ENCODE measurements at places on chromosomes 6 and 20.

- DNase-seq: no peak
These were observed 54.9 kb upstream of the OLIG3 start for GRCh38 chr6:137549106-137549505.

- no peak for DNase-seq
These were observed 60.0 kb downstream of the PRL start for GRCh38 chr6:22236626-22237414.

DNA sequence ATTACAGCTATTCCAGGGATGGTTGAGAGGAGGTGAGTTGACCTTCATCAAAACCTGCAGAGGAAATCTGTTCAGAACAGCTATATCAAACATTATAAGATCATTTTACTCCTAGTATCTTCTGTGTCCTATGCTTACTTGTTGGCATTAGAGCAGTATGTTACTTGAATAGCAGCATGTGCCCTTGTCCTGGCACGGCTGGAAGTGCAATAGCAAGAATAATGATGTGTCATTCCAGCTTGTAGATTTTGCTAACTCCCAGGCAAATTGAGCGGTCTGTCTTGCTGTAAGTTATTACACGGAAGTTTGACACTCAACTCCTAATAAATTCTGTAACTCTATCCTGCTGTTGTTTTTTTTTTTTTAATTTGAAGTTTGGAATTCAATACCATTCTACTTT is 385.5 kb downstream of the TENT5A start:
- DNase-seq: no peak

DNA sequence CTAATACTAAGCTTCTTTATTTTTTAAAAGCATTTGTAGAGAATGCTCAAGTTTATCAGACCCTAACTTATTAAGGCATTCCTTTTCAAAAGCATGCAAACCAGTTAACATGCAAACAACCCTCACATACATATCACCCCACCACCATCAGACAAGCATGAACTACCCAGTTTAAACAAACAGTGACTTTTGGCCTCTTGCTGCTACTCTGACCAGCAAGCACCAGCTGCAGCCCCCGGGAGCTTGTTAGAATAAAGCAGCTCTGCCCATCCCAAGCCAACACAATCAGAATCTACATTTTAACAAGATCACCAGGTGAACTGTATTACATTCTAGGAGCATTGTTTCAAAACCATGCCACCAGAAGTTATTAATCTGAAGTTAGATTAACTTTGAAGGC is 5.9 kb upstream of the NUP153 start:
- no peak for DNase-seq

- no peak for DNase-seq
These were observed 16.3 kb downstream of the NCOA5 start for GRCh38 chr20:46073443-46073842.

DNA sequence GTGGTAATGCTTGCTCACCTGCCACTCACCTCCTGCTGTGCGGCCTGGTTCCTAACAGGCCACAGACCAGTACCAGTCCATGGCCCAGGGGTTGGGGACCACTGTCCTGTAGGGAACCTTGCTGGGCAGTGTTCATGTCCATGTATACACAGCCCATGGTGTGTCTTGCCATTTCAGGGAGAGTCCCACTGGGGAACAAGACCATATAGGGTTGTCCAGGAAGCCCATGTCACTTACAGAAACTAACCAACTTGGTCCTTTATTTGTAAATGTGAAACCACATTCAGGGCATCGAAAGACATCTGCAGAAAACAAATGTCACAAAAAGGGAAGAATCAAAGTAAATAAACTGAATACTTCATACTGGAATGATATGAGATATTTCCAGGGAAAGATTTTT is 179.1 kb downstream of the NFATC2 start:
- DNase-seq: no peak

DNA sequence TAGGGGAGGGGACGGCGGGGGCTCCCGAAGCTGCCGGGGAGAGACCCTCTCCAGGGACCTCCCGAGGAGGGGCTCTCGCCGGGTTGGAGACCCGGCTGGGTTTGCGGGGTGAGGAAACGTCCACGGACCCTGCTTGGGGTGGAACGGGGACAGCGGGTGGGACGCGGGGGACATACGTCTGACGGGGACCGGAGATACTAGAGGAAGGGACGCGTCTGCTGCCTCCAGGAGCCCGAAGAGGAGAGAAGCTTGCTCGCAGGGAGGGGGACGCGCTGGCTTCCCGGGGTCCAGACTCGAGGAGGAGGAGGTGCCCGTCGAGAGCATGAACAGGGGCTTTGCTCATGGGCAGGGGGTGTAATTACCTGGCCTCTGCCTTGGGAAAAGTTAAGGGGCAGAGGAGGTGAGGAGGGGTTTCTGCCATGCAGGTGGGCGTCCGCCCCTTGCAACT is 593 bp downstream of the DNMT3B start:
- no peak for DNase-seq

DNA sequence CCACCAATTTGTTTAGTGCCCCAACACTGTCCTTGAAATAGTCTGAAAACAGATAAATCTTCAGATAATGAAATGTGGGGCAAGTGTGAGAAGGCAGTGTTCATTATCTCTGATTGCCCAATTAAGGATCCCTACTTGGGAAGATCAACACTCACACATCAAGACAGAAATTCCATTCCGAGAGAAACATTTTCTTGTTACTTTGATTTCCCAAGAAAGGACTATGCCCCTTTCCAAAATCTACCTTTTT is 16.2 kb downstream of the HMGN4 start:
- DNase-seq: no peak

DNA sequence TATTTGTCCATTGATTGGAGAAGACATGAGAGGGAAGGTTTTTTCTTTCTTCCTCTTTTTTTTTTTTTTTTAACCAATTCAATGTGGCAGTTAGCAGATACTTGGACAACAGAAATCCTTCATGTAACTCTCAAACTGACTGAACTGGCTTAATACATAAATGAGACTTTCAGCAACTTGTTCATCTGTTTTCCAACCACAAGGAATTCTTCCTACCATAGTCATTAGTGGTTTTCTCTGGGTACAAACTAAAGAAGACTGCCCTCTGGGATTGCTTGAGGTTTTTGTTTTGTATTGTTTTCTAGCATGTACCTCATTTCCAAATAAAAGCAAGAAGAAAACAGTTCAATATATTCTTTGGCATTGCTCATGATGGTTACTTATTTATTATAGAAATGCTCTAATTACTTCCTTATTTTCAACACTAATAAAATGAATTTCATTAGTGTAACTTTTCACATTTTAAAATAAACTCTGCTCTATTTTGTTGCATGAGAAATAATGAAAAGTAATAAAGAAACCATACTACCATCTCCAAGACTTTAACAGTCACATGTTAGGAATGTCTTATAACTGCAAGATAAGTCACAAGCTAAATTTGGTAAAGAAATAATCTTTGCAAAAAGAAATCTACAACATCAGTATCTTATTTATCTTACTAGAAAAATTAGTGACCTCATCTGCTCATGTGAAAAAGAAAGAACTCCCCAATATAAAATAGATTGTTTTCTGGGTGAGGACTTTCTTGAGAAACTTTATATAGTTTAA is 52.0 kb downstream of the ME1 start:
- DNase-seq: no peak

- no peak for DNase-seq
These were observed 153.4 kb downstream of the SYNDIG1 start for GRCh38 chr20:24622856-24623255.

DNA sequence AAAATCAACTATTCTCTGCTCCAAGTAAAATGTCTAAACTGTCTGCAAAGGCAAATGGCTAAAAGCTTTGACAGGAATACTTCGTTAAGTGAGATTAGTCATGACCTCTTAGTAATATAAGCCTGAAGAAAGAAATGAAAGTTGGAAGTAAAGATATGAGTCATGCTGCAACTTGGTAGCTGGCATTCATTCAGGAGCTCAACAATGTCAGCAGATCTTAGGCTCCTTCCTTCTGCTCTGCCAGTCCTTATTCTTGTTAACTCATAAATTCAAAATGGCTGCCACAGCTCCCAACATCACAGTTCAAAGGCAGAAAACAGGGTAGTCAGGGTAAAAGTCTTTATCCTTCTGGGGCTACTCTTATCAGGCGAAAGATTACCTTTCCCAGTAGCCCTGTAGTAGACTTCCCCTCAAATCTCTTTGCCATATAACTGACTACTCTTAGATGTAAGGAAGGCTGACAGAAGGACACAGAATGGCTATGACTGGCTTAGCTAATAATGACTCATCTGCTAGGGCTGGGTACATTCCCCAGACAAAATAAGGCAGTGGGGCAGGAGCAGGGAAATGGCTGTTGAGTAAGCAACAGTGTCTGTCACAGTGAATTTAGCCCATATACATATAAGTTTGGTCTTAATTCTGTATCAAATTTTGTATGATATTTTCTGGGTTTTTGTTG is 24.4 kb upstream of the C6orf62 start:
- no peak for DNase-seq

DNA sequence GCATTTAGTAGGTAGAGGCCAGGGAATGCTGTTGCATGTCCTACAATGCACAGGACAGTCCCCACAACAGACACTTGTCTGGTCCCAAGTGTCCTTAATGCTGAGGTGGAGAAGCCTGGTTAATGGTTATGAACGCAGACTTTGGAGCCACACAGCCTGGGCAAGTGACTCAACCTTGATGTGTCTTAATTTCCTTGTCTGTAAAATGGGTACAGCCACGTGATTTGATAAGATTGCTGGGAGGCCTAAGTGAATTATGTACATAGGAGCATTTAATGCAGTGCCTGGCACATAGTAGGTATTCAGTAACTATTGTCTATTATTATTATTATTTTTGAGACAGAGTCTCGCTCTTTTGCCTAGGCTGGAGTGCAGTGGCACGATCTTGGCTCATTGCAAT is 11.4 kb downstream of the KCNG1 start:
- no peak for DNase-seq

DNA sequence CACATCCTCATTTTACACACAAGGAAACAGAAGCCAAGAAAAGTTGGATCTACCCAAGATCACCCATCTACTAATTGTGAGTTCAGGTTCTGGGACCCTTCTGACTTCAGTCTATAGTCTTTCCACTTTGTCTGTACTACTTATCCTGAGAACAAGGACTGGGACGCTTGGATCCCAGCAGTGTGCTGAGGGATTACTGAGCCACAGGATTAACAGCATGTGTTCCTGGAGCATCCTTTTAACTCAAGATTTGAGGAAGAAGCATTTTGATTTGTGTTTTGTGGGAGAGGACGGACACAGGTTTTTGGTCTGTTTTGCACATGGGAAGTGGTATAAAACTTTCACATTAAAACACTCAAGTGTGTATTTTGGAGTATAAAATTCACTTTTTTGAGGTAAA is 4.4 kb downstream of the ENPP4 start:
- DNase-seq: no peak

- no peak for DNase-seq
These were observed 27.8 kb downstream of the LRRN4 start for GRCh38 chr20:6026051-6026450.

GRCh38 chr6:134690048-134690447 is 259.9 kb downstream of the ALDH8A1 start:
- no peak for DNase-seq

DNA sequence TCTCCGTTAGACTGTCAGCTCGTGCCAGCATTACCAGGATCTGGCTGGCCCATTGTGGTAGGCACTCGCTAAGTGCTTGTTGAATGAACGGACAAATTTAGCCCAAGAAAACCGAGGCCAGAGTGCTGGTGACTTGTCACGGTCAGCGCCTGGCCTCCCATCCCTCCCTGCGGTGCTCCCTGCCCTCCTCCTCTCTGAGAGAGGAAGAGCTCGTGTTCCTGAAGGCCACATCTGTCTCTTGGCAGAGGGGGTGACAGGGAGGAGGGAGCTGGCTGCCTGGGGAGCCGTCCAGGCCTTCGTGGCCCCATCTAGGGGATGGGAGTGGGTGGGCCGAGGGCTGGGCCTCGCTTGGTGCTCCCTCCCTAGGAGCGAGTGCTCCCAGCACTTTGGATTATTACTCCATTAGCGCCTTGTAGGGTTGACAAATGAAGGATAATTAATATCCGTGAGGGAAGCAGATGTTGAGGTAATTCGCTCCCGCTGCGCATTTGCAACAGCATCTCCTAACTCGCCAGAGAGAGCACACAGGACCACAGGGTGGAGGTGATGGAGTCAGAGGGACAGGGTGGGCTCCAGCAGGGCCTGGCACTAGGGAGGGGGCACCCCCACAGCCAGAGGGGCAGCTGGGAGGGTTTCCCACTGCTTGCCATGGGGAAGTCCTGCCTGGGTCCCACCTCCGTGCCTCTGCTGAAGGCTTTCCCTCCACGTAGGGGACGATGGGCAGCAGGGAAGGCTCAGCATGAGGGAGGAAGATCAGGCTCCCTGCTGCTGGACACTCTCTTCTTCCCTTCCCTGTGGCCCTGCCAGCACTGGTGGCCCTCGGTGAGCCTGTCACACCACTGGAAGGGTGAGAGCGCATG is 37.0 kb downstream of the VSTM2L start:
- DNase-seq: no peak

- DNase-seq: peak; percentile 55
These were observed 41.9 kb upstream of the SUPT3H start for GRCh38 chr6:45419571-45420082.

DNA sequence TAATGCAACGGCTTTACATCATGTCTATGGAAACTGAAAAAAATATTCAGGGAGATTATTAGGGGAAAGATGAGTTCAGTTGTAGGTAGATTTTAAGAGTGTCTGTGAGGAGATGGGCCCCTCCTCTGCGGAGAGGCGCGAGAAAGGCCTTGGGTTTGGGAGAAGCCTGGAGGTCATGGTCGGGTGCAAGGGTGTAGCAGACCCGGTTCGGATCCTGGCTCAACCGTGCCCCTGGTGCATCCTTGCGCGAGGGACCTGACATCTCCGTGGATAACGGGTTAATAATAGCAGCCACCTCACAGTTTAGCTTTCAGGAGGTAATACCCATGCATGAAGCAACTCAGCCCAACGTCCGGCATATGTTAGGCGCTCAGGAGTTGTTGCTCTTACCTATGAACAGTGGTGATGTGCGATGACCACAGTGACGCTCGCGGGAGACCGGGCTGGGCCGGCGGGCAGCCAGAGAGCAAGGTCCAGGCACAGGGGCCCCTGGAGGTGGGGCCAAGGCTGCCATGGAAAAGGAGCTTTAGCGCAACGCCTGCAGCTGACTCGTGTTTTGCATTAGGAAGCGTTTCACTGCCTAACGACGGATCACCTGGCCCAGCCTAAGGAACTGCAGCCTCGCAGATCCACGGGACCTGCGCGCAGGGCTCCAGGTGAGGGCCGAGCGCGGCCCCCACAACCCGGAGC is 146.4 kb upstream of the ARID1B start:
- no peak for DNase-seq

- DNase-seq: no peak
These were observed 353.6 kb downstream of the MAFB start for GRCh38 chr20:40335437-40335836.

GRCh38 chr6:105713474-105714118 is 310.7 kb upstream of the PREP start:
- DNase-seq: no peak

- no peak for DNase-seq
These were observed 131.7 kb upstream of the MLIP start for GRCh38 chr6:53979468-53980067.

- no peak for DNase-seq
These were observed 383.6 kb downstream of the BCKDHB start for GRCh38 chr6:80489911-80490635.

GRCh38 chr20:6024768-6025167 is 29.1 kb downstream of the LRRN4 start:
- DNase-seq: no peak

All from stimulated activated CD8-positive, alpha-beta memory T cell treated with anti-CD3 and anti-CD28 coated beads, Interleukin-2, amount 100 ng/mL, for 48 hours (primary cell).